ENCODE measurements at places on chromosomes 2 and 18.

DNA sequence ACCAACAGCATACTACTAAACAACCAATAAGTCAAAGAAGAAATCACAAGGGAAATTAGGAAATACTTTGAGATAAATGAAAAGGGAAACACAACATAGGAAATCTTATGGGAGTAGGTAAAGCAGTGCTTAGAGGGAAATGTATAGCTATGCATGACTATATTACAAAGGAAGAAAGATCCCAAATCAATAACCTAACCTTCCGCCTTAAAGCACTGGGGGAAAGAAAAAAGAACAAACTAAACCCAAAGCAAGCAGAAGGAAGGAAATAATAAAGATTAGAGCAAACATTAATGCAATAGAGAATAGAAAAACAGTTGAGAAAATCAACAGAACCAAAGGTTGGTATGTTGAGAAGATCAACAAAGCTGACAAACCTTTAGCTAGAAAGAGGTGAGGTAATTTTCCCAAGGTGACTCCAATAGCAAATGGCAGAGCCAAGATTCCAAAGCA, 49.9 kb downstream of the DDX1 start:
- DNase-seq, result no peak

- no peak for DNase-seq
Measured at GRCh38 chr2:173667415-173667814, 297.8 kb downstream of the SP3 start.

- no peak for DNase-seq
Measured at GRCh38 chr2:48414980-48415835, 114.7 kb upstream of the STON1 start.

GRCh38 chr2:45780541-45781463, 129.3 kb downstream of the PRKCE start:
- no peak for DNase-seq

GRCh38 chr18:27619906-27620305, 434.8 kb upstream of the CHST9 start:
- DNase-seq, result no peak

DNA sequence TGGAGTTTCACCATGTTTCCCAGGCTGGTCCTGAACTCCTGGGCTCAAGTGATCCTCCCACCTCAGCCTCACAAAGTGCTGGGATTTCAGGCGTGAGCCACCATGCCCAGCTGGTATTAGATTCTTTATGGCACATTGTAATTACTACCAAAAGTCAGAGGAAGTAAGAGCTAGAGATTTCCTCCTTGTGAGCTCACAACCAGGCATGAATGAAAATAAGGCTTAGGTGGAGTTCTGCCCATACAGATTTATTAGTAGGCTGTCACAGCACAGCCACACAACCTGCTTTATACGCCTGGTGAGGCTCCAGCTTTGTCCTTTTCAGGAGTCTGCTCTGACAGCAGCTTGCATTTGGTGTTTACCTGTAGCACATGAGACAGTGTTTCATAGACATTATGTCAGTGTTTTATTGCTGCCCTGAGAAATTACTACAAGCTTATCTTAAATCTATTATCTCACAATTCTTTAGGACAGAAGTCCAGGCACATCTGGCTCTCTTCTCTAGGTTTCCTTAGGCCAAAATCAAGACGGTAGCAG, 156.6 kb downstream of the TANC1 start:
- DNase-seq, result no peak

DNA sequence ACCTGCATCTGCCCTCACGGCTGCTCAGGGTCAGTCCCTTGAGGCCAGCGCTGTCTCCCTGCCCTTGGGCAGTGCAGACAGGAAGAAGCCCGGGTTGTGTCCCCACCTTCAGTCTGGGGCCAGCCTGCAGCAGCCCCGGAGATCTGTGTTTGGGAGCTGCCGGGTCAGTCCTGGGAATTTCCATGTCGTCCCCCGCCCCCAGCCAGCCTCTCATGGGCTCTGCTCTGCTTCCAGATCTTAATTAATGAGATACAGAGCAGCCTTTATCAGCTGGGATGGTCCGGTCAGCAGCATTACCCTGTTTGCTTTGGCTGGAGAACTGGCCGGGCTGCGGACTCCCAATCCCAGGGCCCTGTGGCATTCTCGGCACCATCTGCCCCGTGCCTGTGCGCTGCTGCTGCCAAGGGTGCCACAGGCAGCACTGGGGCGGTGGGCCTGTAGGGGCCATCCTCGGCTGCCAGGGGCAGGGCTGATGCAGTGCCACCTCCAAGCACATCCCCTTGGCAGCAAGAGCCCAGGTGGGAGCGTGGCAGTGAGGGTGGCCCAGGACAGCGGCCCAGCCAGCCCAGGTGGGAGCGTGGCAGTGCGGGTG, 2.4 kb downstream of the BOK start:
- DNase-seq, result no peak

- no peak for DNase-seq
Measured at GRCh38 chr2:218406949-218407618, 7.4 kb downstream of the CTDSP1 start.

GRCh38 chr2:235357881-235358280, 136.0 kb upstream of the AGAP1 start:
- no peak for DNase-seq

- DNase-seq, result no peak
Measured at GRCh38 chr18:2471523-2471922, 99.8 kb downstream of the METTL4 start.

DNA sequence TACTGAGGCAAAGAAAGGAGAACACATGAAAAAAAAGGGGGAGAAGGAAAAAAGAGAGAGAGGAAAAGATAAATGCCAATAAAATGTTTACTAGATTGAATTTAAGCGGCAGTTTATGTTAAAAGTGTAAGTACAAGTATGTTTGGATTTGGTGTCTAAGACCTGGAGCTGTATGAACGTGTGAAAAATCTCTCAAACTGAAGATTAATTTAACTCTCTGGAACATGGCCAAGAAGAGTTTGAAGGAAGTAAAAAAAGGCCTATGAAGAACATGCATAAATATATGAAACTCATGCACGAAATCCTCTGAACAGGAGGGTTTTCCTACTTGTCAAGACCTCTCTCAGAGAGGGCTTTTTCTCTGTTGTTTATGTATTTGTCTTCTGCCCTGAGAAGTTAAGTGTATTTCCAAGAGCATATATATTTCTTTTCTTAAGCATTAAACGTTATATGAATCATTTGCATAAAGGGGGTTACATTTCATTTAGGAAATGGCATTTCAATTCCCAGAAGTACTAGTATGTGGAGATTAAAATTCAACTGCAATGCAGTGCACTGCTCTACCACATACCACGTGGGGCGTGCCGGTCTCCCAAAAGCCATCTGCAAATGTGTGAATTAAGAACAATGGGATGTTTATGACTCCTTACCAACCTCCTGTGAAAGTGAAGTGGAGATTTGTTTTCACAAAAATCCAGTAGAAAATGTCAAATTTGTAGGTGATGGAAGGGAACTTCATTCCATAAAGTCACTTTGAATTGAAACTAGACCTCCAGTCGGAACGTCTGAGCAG, 281.1 kb upstream of the TRIB2 start:
- DNase-seq, result no peak

DNA sequence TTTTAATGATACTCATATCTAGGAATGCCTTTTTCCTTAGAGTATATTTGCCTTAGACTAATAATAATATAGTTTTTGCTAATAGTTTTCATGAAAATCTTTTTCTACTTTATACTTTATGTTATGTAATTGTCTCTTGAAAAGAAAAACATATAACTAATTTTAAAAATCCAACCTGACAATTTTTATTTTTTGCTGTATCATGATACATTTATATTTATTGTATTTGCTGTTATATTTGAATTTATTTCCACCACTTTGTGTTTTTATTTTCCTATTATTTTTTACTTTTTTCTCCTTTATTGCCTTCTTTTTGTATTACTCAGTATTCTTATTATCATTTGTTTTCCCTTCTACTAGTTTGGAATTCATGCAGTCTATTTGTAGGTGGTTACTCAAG, 85.4 kb downstream of the MBD5 start:
- no peak for DNase-seq

DNA sequence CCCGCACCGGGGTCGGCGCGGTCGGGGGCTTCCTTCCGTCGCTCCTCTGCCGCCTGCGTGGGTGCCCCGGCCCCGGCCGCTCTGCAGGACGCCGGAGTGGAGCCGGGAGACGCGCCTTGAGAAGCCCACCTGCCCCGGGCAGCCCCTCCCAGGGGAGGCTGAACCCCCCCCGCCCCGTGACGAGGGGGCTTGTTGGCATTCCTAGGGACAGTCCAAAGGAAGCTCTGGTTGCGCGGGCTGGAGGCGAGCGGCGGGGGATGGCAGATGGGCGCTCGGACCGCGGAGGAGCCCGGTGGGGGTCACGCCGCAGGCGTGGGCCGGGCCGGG, 133.5 kb upstream of the MGAT5 start:
- DNase-seq, result no peak

Measured in activated CD4-positive, CD25-positive, alpha-beta regulatory T cell (primary cell).